ENCODE measurements at places on chromosomes 1 and 21.

DNA sequence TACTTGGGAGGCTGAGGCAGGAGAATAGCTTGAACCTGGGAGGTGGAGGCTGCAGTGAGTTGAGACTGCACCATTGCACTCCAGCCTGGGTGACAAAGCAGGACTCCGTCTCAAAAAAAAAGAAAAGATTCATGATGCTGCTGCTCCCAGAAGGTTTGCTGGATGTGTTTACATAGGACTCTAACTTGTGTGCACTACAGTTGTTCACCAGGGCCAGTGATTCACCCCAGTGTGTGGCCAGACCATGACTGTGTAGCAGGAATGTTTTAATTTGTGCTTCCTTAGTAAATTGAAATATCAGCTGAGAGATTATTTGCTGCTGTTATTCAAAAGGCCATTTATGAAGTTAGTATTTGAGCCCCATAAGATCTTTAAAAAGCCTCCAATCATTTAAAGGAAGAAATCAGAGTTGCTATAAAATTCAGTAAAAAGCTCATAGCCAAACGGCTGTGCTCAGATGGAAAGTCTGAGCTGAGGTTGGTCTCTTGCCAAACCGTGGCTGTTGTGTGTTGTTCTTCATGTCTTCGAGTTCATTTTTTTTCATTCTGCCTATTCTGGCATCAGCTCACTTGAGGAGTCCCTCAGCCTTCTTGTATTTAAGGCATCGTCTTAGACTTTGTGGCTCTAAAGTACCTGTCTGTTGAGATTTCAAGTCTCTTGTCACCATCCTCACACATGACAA lies 18.1 kb upstream of the PGD start:
- DNase-seq, result no peak

GRCh38 chr1:9774712-9775679 lies 48.8 kb downstream of the CLSTN1 start:
- DNase-seq, result no peak

GRCh38 chr1:60342569-60342968 lies 269.0 kb upstream of the C1orf87 start:
- DNase-seq, result no peak

- no peak for DNase-seq
Measured at GRCh38 chr1:156684227-156684782, 7.1 kb upstream of the NES start.

GRCh38 chr1:207897188-207897587 lies 13.7 kb downstream of the CD34 start:
- DNase-seq, result no peak

DNA sequence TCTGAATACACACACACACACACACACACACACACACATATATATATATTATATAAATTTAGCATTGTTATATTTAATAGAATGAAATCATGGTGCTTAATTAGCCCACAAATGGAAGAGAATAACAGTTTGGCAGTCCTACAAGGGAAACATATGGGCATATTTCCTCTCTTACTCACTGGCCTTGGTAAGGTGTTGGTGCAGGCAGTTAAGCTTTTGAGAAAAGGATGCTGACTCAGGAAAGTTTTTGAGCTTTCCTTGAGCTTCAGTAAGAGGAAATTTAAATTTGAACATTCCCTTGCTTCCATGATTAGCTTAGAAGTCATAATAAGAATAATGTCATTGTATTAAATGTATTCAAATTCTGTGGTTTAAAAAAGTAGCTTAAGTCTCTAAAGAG lies 37.0 kb upstream of the B3GALT5 start:
- DNase-seq, result no peak

DNA sequence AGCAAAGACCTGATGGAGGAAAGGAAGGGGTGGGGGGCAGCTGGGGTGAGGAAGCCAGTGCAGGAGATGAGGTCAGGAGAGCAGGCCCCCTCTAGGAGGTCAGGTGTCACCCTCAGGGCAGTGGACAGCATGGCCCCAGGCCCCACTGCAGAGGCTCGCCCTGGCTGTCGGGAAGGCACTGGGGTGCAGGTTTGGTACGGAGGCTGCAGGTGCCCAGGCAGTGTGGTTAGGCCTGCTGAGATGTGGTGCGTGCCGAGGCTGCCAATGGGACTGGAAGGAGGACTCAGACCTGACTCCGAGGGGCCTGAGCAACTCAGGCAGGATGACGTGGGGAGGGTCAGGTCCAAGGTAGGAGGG lies 82.3 kb downstream of the PCBP3 start:
- DNase-seq, result no peak

- DNase-seq, result no peak
Measured at GRCh38 chr1:61680500-61680899, 44.4 kb downstream of the TM2D1 start.

GRCh38 chr1:63705078-63705477 lies 68.7 kb upstream of the ROR1 start:
- DNase-seq, result no peak

DNA sequence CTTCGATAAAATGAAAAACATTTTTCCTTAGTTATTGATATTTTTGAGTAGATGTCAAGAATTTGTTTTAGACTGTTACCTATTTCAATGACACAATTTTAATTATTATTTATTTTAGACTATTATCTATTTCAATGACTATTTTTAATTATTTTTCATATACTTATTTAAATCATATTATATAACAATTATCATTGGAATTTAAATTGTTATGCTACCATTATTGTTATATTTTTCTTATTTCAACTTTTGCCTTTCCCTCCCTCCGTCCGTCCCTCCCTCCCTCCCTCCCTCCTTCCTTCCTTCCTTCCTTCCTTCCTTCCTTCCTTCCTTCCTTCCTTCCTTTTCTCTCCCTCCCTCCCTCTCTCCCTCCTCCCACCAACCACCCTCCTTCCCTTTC lies 229.3 kb downstream of the GRIK1 start:
- no peak for DNase-seq

DNA sequence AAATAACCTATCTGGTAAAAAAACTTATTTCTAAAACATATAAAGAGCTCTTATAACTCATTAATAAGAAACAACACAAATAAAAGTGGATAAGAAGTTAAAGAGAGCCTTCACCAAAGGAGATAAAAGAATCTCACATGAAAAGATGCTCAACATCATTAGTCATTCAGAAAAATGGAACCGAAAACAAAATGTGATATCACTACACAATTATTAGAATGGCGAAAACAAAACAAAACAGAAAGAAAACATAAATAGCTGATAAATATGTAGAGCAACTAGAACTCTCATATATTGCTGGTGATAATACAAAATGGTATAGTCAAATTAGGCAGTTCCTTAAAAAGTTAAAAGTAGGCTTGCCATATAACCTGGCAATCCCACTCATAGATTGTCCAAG lies 1109.3 kb downstream of the PLA2G4A start:
- no peak for DNase-seq

- DNase-seq, result no peak
Measured at GRCh38 chr1:57615956-57616355, 192.1 kb upstream of the DAB1 start.

DNA sequence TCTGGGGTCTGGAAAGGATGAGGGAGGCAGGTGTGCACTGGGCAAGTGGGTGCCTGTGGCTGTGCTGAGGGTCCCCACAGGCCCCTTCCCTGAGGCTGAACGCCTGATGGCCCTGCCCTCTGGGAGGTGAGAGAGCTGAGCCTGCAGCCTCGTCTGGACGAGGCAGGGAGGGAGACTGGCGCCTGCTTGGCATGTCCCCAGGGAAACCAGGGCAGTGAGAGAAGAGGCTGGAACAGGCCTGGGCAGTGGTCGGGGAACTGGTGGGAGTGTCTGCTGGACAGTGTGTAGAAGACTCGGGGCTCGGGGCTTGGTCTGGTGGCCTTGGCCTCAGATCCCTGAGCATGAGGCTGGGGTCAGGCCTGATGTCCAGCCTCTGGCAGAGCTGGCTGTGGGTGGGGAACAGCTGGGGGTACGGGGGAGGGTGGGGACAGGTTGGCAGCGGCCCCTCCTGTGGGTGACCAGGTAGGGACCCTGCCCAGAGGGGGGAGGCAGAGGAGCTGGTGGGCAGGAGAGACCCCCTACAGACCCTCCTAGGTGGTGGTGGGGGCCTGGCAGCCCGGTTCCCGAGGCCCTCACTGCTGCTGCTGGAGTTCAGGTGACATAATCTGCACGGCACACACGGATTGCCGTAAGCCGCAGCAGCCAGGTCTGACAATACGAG lies 30.8 kb upstream of the PLCH2 start:
- no peak for DNase-seq

DNA sequence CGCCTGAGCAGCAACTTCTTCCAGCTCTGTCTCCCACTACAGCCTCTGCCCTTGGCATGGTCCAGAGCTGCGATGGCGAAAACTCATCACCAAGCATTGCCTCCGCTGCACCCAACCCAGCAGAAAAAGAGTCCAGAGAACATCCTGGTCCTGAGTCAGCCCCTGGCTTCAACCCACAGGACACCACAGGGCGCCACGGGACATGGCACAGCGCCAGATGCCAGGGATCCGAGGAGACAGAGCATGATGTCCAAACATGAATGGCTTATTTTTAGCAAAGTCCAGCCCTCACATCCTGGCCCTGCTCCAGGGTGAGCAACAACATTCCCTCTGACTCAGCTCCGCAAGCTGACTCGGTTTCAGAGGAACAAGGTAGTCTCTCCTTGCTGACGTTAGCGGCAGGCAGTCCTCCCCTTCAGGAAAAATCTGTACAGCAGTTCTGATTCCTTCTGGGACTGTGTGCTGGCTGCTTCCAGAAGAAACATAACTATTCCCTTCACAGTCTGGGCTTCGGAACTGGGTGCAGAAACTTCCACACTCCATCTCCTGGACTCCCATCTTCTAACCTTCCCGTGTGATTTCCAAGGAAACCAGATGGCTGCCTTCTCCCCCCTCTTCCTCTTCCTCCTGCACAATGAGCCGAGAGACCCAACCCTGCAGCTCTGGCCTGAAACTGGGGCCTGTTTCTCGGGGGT lies 131.3 kb downstream of the TOMM20 start:
- no peak for DNase-seq

- DNase-seq, result no peak
Measured at GRCh38 chr21:14210738-14211137, at the start of gene LIPI. Gene LIPI (minus strand): TSS chr21:14210955. CDS start chr21:14210845, 110 bp downstream.

DNA sequence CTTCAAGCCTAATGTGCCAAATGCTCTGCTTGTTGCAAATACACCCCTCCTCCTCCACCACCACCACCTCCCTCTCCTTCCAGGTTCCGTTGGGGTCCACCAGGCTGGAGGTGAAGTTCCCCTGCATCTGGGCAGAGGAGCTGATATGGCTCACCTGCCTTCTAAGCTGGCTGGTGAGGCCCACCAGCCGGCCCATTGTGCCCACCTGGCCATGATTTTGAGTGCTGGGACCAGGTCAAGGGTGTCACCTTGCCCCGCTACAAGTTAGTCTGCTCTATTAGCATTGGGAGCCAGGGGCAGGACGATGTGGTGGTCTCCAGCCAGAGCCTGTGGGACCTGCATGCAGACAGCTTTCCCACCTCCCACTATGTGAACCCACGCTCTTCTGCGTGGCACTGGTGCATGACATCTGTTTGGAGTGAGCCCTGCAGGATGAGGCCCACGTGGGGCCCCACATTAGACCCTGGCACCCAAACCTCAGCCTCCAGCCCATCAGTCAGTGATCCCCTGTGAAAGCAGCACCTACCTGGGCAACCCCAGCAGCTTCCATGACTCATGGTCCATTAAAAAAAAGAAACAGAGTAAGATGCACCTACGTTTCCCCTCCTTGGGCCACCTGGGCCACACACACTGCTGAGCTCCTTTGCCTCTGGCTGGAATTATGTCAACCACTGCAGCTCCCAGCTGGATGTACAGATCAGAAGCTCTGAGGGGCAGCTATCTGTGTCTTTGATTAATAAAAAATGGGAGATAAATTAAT lies 15.6 kb upstream of the CDCP2 start:
- no peak for DNase-seq

DNA sequence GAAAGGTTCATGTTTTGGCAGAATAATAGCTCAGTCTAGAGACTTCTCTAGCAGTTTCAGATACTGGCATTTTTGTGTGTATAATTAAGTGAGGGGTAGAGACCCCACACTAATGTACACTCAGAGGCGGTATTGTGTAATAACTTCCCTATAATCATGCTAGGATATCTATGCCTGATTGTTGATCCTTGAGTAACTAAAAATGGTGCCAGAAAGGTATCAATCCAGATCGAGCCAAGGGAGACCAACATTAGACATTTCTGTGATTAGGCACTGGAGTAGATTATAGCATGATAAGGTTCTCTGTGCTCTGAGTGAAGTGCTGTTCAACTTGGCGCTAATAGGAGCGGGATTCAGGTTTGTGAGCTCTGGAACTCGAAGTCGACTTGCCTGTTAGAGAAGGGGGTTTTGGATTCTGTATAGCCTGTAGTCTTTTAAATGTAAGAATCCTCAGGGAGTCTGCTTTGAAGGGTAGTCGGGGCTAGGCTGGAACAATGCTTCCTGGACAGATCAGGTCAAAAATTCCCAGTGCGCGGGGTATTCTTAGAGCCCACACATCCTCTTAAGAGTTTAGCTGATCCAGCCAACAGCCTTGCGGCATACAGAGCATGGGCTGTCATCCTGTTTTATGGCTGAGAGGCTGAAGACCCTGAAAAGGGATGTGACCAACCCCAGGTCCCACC lies 24.2 kb downstream of the MAN1C1 start:
- no peak for DNase-seq

DNA sequence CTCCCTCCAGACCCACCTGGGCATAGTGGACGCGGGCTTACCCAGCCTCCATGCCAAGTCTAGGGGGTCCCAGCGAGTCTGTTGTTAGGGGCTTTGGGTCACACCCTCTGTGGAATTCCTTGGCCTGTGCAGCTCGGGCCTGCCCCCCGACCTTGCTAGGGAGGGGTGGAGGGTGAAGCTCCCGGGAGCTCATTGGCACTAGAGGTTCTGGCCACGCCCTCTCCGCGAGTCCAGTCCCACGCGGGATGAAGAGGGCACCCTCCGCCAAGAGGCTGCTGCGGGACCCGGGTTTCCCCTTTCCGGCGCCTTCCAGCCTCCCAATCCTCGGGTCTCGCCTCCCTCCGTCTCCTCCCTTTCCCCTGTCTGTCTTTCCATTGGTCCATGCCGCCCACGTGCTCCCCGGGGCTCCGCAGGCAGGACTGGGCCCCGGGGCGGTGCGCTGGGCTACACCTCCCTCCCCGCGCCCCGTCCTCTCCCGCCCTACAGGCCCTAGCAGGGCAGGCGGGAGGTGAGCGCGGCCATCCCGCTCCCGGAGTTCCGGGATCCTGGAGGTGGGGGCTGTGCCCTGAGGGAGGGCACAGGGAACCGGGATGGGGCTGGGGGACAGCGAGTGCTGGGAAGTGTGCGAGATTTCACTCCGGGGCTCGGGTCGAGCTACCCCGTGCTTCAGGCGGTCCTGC lies 3.5 kb downstream of the RUSC1 start:
- DNase-seq, result peak; percentile 88

- DNase-seq, result peak; percentile 15
Measured at GRCh38 chr1:39901464-39901713, 328 bp downstream of the MYCL start.

Measured in stimulated activated CD4-positive, alpha-beta T cell treated with anti-CD3 and anti-CD28 coated beads, Interleukin-12 subunit alpha, Interleukin-12 subunit beta, amount 100 ng/mL, for 4 hours (primary cell).